Right atrium auricular region (tissue), 2 donors: ENCODE measurements at places on chromosomes 7 and 10. TPM values are rescaled to one million over a fixed set of nuclear protein-coding genes. Genes with fewer than 3 reads are reported as not detected.

DNA sequence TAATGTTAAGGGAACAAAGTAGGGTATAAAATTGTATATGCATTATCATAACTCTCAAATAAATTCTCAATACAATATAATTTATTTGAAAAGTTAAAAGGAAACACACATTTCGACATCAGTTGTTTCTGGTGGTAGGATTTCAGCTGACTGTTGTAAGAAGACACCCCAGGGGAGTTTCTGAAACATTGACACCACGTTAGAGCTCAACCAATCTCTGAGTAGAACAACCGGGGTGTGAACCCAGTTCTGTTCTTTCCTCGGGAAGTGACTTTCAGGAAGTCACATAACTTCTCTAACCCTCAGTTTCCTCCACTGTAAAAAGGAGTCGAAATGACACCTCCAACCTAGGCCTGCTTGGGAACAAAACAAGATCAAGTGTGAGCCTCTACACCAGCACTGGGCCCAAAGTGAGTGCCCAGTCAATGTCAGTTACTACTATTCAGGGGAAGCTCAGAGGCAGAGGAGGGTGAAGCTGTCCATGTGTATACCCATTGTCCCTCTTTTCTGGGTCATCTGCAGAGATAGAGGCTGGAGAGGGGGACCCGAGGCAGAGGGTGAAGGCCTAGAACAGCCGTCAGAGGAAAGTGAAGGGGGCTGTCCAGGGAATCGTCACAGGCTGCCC, 67.1 kb downstream of the AOAH start:
- no peaks in the 10 kb centered on the region for H3K36me3 ChIP-seq
- no peak overlapping the region for H3K27ac ChIP-seq
- no peaks in the 10 kb centered on the region for H3K4me1 ChIP-seq
- no peak overlapping the region for H3K4me3 ChIP-seq
- no peak for DNase-seq

DNA sequence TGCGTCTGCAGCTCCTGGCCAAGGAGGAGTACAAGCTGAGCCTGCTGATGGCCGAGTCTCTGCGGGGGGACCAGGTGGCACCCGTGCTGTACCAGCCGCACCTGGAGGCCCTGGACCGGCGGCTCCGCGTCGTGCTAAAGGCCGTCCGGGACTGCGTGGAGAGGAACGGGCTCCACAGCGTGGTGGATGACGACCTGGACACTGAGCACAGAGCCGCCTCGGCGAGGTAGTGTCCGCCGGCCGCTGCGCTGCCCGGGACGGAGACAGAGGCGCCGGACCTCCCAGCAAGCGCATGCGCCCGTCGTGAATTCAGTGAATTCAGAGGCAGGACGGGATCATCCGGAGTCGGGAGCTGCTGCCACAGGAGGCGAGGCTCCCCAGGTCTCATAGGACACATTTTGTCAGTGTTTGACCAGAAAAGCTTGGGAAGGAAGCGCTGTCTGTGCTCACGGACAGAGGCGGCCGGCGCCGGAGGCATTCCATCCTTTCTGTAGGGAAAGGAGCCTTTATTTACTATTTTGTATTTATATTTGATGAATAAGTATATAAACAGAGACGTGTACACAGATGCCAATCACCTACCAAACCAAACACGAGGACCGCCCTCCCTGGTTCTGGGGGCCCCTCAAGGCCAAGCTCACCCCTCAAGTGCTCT, 30.1 kb upstream of the FOXL3 start:
- no peaks in the 10 kb centered on the region for H3K4me1 ChIP-seq
- no peak overlapping the region for H3K4me3 ChIP-seq
- H3K27ac ChIP-seq: no peak overlapping the region
- no peaks in the 10 kb centered on the region for H3K27me3 ChIP-seq
- DNase-seq: no peak
- H3K36me3 ChIP-seq: peaks cover 39% of the 10 kb centered on the region

DNA sequence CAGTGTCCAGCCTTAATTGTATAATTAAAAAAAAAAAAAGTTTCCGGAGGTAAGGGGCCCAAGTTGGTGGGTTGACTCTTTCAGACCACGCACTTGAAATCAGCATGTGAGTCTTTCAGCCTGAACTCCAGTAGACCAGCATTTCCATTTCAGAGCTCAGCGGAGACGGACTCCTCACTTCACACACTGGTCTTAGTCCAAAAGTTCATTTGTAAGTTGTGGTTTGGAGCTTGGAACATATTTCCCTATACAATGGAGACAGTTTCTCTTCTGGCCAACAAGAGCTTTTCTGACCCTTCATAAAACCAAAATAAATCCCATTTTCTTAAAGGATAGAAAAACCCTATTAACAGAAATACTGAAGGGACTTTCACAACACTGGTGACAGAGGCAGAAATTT, 41.0 kb downstream of the ATXN7L1 start:
- DNase-seq: no peak
- H3K27me3 ChIP-seq: no peaks in the 10 kb centered on the region
- no peaks in the 10 kb centered on the region for H3K4me1 ChIP-seq
- no peak overlapping the region for H3K27ac ChIP-seq
- H3K36me3 ChIP-seq: no peaks in the 10 kb centered on the region

The GRID2IP gene
- 0.28 TPM for total RNA-seq

DNA sequence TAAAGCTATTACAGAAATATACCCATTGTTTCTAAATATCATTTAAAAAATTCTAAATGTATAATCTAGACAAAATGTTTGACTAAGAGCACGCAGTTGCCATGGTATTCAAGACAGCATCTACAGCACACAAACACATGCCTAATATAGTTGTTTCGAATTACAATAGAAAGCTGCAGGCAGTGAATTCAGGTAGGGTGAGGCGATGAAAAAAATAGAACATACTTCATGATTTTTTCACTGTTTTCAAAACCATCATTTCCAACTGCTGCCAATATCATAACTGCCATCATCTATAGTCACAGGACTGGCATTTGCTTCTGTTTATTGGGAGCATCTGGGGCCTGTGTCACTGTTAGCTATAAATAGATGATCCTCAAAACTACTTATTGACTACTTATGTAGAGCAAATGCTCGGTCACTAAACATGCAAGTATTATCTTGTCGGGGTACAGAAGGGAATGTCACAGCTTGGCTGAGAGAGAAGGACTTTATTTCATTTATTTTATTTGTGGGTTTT, 34.4 kb upstream of the OTUD1 start:
- no peak for DNase-seq
- peak overlapping the region; percentile 20 for H3K27ac ChIP-seq
- H3K4me1 ChIP-seq: peaks cover 24% of the 10 kb centered on the region
- H3K4me3 ChIP-seq: no peak overlapping the region
- H3K36me3 ChIP-seq: no peaks in the 10 kb centered on the region

DNA sequence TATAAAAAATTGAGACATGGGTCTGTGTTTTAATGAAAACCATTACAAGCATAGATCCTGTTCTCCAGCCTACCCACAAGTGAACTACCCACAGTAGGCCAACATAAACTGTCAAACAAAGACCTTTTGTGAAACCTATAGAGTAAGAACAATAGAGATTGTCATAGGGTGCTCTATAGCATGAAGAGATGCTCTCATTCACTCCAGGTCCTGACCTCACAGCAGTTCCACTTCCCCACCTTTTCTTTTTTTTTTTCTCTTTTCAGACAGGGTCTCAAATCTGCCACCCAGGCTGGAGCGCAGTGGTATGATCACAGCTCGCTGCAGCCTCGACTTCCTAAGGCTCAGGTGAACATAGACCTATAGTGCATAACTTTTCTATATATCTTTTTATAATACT, 72.3 kb downstream of the CPEB3 start:
- H3K36me3 ChIP-seq: no peaks in the 10 kb centered on the region
- no peaks in the 10 kb centered on the region for H3K27me3 ChIP-seq
- no peaks in the 10 kb centered on the region for H3K4me1 ChIP-seq
- DNase-seq: no peak

DNA sequence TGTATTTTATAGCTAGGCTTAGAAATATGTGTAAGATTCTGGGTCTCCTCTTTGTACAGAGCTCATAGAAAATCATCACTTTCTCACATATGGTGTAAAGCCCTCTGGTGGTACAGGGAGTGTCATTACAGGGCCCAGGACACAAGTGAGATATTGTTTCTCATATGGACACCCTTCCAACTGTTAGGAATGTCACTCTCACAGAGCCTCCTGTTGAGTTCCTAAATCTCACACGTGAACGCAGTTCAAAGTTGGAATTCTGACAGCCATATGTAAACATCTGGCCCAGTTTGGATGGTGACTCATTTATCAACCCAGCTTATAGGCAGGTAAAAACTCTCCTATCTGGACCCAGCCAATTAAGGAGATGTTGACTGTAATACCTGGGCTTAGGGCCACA, 35.4 kb upstream of the ZNF107 start:
- no peak overlapping the region for H3K4me3 ChIP-seq
- no peaks in the 10 kb centered on the region for H3K27me3 ChIP-seq
- DNase-seq: no peak
- H3K4me1 ChIP-seq: no peaks in the 10 kb centered on the region
- H3K36me3 ChIP-seq: no peaks in the 10 kb centered on the region
- no peak overlapping the region for H3K27ac ChIP-seq

GRCh38 chr7:94391726-94392392, 2.8 kb upstream of the COL1A2 start:
- no peaks in the 10 kb centered on the region for H3K27me3 ChIP-seq
- no peak for DNase-seq
- H3K4me3 ChIP-seq: no peak overlapping the region
- H3K27ac ChIP-seq: peak overlapping the region; percentile 93
- H3K4me1 ChIP-seq: no peaks in the 10 kb centered on the region

The KLF14 gene
- total RNA-seq: 0.35 TPM

GRCh38 chr7:30181211-30181610, 46.4 kb downstream of the MTURN start:
- H3K27ac ChIP-seq: peak overlapping the region; percentile 44
- H3K36me3 ChIP-seq: no peaks in the 10 kb centered on the region
- peaks cover 44% of the 10 kb centered on the region for H3K4me1 ChIP-seq
- no peak overlapping the region for H3K4me3 ChIP-seq

- no peak for DNase-seq
- no peak overlapping the region for H3K4me3 ChIP-seq
- H3K4me1 ChIP-seq: no peaks in the 10 kb centered on the region
- H3K36me3 ChIP-seq: no peaks in the 10 kb centered on the region
- no peaks in the 10 kb centered on the region for H3K27me3 ChIP-seq
Measured at GRCh38 chr7:144063710-144064109, 5.9 kb upstream of the OR2A25 start.

The GRIFIN gene
- not detected for total RNA-seq

GRCh38 chr10:132349766-132350165, 17.8 kb downstream of the LRRC27 start:
- H3K4me1 ChIP-seq: no peaks in the 10 kb centered on the region
- no peak for DNase-seq
- peaks cover 1% of the 10 kb centered on the region for H3K36me3 ChIP-seq
- no peaks in the 10 kb centered on the region for H3K27me3 ChIP-seq

DNA sequence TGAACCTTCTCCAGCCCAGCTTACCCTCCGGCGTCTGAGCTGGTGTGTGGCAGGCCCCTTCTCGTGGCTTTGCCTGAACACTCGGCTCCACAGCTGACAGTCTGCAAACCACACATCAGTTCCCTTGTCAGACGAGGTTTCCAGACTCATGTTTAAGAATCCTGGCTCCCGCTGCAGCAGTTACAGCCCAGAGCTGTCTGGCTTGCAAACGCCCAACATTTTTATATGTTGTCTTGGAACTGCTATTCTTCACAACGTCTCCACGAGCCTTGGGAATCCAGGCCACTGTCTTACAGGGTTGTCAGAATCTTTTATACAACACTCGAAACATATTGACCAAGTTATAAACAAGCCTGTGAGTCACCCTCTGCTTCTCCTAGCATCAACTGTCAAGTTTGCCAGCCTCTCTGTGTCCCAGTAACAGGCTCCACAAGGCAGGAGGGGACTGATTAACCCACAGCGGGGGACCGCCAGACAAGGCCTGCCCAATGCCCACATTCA, 68.1 kb downstream of the TNS3 start:
- H3K27me3 ChIP-seq: no peaks in the 10 kb centered on the region
- no peaks in the 10 kb centered on the region for H3K36me3 ChIP-seq
- peaks cover 24% of the 10 kb centered on the region for H3K4me1 ChIP-seq
- H3K27ac ChIP-seq: peak overlapping the region; percentile 22

DNA sequence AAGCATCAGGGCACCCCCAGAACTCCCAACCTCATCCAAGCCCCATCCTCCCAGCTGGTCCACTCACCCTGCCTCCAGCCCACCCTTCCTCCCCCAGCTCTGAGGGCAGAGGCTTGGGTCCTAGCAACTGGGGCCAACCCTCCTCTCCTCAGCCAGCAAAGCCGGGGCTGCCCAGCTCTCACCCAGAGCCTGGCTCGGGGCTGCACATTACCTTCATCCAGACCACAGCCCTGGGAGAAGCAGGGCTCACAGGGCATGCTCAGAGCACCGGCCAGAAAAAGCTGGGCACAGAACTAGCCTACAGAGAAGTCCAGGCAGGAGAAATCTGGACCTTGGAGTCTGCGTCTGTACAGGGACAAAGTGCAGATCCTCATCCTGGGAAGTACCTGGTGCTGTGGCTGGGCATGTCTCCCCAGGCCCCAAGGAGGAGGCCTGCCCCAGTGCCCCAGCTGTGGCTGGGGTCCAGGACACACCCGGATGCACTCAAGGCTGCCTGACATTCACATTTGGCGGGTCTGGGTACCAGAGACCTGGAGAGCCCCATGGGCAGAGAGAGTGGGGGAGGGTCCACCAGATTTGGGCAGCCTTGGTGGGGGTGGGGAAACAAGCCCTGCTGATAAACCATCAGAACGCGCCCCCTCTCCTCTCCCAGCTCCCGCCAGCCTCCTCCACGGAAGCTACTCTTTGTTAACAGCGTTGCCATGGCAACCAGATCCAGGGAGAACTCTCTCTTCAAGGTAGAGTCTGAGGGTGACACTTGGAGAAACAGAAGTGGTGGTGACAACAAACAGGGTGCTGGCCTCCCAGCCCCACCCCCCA, 5.1 kb downstream of the RASGEF1A start:
- no peak overlapping the region for H3K4me3 ChIP-seq
- H3K27me3 ChIP-seq: no peaks in the 10 kb centered on the region
- no peaks in the 10 kb centered on the region for H3K4me1 ChIP-seq
- H3K27ac ChIP-seq: no peak overlapping the region
- DNase-seq: peak; percentile 23

DNA sequence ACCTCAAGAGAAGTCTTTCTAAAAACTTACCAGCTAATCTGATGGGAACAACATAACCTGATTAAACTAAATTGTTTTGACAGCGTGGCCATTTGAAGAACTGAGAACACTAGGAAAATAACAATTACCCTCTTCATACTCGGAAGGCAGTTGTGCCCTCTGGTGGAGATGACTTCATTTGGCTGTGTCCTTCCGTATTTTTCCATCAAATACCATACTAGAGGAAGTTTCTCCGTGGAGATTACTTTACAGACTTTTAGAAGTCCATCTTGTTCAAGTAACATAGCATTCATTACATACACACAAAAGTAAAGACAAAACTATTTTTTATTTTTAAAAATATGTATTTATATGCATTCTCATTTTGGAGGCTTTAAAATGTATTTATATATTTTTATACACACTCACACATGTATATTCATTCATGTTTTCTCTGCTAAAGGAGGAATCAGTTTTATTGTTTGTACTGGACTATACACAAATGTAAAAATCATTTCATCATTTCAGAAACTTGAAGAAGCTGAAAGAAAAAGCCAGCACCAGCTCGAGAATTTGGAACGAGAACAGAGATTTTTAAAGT, 25.2 kb downstream of the SMNDC1 start:
- H3K27ac ChIP-seq: peak overlapping the region; percentile 27
- H3K36me3 ChIP-seq: peaks cover 10% of the 10 kb centered on the region
- H3K27me3 ChIP-seq: no peaks in the 10 kb centered on the region
- no peak overlapping the region for H3K4me3 ChIP-seq
